ENCODE measurements at places on chromosomes 2 and 18.

- no peak for DNase-seq
Measured at GRCh38 chr2:147293991-147294824, 550.6 kb upstream of the ACVR2A start.

DNA sequence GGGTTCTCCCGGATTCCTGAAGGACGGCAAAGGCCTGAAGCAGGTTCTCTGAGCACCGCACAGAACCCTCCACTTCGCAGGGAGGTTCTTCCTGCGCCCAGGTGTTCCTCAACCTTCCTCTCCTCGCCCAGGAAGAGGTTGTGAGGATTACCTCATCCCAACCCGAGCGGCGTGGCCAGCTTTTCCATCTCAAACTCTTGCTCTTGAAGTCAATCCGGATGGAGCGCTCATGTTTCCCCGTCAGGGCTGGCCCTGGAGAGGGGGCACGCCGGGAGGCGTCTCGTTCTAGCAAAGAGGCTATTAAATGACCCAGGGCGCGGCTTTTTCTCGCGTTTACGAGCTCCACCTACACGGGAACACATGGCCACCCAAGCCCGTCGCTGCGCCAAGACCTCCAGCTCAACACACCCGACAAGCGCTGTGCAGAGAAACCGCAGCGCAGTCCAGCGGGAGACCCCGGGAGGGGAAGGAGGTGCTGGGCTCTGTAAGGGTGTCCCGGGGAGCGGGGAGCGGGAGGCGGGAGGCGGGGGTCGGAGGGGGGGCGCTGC, 540 bp upstream of the RAB10 start:
- DNase-seq, result peak; percentile 87

DNA sequence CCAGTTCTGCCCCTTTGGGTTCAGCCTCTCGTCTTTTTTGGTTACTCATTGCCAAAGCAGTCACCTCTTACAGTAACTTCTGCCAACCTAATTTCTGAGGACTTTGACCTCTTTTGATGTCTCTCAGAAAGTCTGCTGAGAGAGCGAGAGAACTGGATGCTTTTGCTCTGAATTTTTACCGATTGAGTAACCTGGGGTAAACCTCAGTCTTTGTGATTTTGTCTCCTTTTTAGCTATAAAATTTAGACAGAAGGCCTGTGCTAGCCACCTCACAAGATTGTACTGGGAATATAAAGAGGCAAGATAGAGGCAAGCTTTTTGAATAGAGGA, 34.8 kb upstream of the IL1R1 start:
- DNase-seq, result no peak

- no peak for DNase-seq
Measured at GRCh38 chr18:34370704-34371395, 146.1 kb upstream of the NOL4 start.

DNA sequence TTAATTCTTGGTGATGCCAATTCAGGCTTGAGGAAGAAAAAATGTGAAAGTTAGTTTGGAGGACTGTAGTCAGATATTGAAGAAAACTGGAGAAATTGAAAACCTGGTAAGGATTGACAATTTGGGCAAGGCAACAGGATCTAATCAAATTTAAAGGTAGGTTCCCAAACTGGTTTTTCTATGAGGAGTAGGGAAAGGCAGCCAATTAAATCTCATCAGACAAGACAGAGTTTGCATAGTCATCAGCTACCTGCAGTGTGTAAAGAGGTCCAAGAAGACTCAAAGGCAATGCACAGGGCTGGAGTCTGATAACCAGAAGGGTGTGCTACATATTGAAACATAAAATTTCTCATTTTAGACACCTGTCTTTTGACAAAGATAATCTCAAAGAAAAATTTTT, 16.0 kb upstream of the CAB39 start:
- DNase-seq, result no peak

- DNase-seq, result peak; percentile 21
Measured at GRCh38 chr2:173264603-173265366, 89.9 kb upstream of the CDCA7 start.

GRCh38 chr2:208033701-208034502, 8.6 kb upstream of the PLEKHM3 start:
- DNase-seq, result no peak

- DNase-seq, result no peak
Measured at GRCh38 chr2:47595115-47595514, 187.8 kb upstream of the MSH6 start.

DNA sequence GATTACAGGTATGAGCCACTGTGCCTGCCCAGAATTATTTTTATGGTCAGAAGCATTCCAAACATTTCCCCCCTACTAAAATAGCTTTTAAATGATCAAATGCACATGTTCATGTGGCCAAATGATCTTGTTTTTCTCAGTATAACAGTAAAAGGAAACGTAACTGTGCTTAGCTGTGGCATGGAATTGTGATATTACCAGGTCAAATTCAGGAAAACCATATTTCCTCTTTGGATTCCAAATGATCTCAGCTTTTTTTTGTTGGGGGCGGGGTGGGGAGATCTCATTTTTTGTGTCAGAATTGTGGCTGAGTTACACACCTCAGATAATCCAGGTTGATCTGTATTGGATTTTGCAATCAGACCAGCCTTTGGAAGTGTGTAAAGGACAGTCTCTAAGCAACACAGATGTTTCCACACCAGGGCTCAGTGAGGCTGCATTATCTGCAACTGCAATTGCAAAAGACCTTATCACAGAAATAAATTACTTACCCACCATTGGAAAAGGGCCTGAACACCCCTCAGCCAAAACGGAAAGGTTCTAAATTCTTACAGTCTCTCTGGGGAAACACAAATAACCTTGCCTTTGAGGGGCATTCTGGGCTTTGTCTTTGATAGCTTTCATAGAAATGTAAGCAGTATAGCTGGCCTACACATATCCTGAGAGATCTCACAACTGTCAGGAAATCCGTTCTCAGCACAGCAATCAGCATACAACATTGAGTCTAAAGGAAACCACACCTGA, 8.4 kb downstream of the CASP10 start:
- no peak for DNase-seq

DNA sequence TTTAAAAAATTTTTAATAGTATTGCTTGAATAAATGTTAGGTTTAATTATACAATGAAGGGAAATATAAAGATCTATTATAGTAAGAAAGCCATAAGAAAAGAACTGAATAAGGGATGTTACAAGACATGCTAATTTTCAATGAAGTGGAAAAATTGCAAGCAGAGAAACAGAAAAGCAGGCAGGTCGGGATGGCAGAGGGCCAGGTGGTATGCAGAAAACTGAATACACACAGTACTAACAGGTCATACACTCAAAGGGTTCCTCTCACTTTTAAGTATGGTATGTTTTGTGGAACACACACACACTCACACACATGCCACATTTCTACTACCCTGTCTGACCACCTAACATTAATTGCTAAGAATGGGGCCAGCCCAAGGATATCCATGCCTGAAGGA, 76.7 kb upstream of the DTNA start:
- DNase-seq, result no peak

DNA sequence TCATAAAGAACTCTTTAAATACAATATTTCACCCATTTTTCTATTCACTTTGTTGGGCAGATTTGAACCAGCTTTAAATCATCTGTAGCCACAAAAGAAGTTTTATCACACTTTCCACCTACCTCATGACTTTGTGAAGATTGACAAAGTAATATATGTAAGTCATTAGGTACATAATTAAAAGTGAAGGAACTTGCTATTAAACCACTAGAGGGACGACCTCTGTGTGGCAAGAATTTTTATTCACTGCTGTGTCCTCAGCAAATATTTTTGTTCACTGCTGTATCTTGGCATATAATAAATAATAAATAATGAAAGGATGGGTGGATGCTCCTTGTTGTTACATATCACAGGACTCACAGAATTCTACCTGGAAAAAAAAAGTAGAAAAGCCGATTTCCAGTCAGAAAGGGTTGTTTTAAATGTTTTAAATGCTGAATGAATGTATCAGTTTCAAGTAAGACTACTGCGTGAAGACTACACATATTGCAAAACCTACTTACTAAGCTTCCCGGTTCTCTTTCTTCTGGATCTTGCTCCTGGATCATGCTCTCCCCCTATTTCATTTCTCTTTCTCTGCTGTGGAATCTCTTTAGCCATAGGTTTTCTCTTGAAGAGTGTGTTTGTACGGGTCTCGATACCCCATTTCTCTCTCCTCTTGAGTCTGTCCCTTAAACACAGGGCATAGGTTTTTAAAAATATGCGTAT, 44.8 kb downstream of the KCMF1 start:
- no peak for DNase-seq

DNA sequence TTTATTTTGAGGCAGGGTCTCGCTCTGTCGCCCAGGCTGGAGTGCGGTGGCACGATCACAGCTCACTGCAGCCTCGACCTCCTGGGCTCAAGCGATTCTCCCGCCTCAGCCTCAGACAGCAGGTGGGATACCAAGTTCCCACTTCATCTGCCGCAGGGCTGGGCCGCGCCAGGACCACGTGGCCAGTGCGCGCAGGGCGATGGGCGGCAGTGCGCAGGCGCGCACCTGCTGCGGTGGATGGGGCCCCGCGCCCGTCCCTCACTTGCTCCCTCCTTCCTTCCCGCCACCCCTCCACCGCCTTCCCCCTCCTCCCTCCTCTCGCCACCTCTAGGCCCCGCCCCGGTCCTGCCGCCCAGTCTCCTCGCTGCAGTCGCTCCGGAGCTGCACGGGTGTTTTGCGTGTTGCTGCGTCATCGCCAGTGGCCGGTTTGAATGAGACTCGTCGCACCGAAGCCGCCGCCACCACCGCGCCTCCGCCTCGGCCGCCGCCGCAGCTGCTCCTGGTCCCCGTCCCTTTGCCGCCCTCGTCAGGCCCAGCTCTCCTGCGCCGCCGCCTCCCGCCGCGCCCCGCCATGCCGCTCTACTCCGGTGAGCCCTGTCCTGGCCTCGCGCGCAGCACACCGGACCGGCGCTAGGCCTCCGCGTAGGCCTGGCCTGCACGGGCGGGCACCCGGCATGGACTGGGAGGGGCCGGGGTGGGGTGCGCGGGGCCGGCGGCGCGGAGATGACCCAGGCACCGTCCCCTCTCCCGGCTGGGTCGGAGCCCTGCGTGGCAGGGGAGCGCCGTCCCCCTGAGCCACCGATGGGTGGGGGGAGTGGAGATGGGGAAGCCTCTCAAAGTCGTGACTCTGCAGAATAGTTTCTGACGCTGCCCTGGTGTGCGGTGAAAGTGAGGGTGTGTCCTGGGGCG, at the start of gene USP14:
Gene USP14, plus strand, starts transcription at position 430 of the 909 bp plus-strand sequence. Its CDS starts 142 bp downstream, at position 572.
- peak; percentile 95 for DNase-seq

DNA sequence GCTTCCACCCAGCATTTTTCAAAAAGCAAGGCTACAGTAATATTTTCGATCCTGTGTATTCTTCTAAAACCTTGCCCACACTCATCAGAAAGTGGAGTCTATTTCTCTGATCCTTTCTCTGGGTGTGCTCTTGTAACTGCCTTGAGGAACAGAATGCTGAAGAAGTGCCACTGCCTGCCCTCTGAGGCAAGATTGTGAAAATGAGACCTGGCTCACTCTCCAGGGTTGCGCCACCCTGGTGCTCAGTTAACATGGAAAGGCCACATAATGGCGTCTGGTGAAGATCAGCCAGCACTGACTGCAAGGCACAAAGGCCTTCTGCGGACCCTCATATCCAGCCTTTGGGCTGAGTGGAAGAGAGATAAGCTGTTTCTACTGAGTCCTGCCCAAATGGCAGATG, 11.2 kb upstream of the SH3RF3 start:
- no peak for DNase-seq

GRCh38 chr2:168136392-168136977, 110.9 kb downstream of the STK39 start:
- DNase-seq, result no peak

GRCh38 chr2:138234265-138234664, 267.3 kb upstream of the SPOPL start:
- no peak for DNase-seq

DNA sequence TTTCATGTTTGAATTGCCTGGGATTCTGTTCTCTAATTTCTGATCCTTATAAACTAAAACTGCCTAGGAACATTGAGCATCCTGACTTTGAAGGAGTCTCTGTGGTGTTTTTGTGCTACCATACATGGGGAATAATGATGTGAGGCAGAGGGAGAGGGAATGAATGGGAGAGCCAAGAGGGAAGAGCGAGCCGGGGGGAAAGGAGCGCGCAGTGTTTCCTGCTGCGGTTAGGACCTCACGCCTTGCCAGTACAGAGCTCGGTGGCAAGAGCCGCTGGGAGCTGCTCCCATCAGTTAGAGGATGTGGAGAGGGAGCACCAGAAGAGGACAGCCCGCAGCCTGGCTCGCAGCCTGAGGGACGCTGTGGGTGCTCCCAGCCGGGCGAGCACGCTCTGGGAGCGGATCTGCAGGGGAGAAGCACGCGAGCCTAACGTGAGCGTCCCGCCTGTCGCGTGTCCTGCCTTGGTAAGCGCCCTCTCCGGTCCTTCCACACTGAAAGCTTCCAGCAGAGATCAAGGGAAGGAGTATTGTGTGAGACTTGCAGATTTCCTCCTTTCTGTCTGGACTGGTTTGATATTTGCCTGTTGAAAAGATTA, 114.7 kb downstream of the FAM210A start:
- DNase-seq, result peak; percentile 25

DNA sequence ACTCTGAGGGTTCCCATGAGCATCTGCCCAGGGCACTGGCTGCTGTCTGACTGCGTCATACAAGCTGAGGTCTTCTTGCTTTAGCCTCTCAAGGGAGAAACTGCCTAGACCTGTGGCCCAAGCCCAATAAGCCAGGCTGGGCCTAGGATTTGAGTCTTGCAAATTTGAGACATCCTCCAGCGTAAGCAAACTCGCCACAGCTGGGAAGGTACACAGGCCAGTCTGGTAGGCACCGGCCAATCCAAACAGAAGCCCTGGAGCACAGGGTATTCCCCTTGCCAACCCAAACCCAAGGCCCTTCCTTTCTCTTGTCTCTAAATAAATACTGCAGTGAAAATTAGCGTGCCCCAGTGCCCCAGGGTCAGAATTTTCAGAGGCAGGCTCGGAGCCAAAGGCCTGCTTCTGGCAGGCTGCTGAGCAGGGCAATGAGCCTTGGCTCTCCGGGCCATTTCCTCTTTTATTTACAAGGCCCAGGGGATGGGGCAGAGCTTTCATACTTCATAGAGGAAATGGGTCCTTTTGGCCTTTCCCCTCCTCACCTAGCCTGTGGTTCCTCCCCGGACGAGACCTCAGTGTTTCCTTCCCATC, 33.3 kb downstream of the POLR1A start:
- peak; percentile 14 for DNase-seq

Data from left kidney (tissue), 8 donors.